ENCODE measurements at places on chromosomes 12 and 14.

DNA sequence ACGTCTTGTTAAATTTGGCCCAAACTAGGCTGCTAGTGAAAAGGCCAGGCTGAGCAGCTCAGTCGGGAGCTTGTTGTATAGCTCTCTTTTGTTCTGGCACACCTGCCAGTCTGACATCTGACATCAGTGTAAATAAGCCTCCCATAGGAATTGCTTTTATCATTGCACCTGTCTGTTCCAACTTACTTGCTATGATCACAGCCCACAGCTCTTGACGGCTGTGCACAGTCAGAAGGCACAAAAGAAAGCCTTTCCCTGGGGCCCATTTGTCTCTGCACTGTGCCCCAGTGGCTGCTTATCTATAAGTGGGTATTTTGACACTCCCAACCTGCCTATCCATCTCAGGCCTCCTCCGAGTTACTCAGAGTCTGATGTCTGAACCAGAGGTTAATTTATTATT, 324.5 kb downstream of the NUAK1 start:
- peak; percentile 99 for DNase-seq

- no peak for DNase-seq
Observed at GRCh38 chr14:104239861-104240301, 101.5 kb downstream of the KIF26A start.

DNA sequence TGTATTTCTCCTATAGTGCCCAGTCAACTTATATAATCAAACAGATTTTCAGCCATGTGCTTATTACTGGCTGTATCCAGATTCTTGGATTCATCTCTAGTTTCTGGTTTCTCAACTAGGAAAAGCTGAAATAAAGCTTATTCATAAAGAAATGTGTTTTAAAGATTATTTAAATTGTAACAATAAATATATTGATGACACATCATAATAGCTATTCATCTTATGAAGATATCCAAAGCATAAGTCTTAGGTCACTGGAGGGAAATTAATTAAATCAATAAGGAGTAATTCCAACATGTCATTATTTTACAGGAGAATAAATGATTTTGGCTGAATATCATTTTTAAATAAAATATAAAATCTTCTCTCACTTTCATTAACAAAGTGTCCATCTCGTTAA, 32.1 kb upstream of the KRR1 start:
- no peak for DNase-seq

- no peak for DNase-seq
Observed at GRCh38 chr12:2627835-2628191, 167.0 kb upstream of the FKBP4 start.

DNA sequence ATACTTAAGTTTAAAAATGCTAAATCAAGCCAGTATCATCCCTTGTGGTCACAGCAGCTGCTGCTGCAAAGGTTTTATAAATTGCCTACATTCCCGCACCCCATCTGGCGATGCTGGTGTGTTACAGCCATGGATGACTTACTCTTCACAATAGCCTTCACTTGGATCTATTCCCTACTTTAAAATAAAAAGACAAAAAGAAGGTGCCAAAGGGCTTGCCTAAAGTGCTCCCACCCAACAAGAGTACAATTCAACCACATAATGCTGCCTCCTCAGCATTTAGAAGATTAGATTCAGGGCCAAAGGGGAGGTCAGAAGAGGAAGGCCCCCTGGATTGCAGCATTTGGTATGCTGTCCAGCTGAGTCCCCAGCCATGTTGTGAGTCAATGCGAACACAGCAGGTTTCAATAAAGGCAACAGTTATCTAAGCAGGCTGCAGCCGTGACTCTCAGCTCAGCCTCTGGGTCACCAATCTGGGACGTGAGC, 176.1 kb downstream of the DAD1 start:
- no peak for DNase-seq

GRCh38 chr12:106954462-106955376, 988 bp upstream of the TMEM263 start:
- peak; percentile 48 for DNase-seq

DNA sequence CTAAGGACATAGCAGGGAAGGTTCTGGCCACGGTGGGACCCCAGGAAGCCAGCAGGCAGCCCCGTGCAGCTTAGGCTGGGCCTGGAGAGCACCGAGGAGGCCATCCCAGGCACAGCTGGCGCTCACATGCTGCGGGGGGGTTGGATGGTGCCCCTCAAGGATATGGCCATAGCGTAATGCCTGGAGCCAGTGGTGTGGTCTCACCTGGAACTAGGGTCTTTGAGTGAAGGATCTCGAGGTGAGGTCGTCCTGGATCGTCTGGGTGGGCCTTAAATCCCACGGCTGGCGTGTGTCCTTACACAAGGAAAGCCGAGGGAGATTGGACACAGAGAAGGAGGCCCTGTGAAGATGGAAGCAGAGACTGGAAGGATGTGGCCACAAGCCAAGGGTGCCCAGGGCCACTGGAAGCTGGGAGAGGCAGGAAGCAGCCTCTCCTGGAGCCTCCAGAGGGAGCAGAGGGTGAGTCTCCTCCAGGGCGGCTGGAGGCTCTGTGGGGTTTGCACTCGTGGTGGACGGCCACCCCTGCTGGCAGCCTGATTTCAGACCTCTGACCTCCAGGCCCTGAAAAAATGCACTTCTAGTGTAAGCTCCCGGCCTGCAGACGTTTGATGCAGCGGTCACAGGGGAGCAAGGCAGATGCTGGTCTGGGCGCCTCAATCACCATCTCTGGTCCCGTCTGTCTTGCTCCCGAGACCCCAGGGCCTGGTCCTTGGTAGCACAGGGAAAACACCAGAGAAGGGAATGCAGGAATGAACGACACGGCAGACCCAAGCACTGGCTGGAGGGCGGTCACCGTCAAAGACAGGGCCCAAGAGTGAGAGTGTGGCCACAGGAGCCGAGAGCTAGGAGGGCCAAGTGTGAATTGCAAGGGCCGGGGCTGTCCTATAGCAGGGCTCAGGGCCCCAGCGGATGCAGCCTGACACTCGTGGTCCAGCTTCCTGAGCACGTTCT, 218.6 kb downstream of the KIF26A start:
- DNase-seq, result no peak

DNA sequence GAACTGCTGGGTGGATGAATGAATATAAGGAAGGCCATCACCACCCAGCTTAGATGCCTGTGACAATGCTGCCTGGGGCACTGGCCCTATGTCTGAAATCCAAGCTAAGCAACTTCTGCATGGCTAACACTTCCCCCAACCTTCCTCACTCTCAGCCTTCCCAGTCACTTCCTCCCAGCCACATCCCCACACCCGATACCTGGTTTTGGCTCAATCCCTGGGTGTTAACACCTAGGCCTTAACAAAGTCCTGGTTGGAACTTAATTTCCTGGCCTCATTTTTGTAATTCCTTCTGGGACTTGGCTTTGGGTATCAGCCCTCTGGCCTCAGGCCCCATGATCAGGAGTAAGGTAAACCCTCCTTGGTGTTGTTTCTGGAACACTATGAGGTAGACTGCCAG, 110.0 kb downstream of the EFCAB11 start:
- no peak for DNase-seq

DNA sequence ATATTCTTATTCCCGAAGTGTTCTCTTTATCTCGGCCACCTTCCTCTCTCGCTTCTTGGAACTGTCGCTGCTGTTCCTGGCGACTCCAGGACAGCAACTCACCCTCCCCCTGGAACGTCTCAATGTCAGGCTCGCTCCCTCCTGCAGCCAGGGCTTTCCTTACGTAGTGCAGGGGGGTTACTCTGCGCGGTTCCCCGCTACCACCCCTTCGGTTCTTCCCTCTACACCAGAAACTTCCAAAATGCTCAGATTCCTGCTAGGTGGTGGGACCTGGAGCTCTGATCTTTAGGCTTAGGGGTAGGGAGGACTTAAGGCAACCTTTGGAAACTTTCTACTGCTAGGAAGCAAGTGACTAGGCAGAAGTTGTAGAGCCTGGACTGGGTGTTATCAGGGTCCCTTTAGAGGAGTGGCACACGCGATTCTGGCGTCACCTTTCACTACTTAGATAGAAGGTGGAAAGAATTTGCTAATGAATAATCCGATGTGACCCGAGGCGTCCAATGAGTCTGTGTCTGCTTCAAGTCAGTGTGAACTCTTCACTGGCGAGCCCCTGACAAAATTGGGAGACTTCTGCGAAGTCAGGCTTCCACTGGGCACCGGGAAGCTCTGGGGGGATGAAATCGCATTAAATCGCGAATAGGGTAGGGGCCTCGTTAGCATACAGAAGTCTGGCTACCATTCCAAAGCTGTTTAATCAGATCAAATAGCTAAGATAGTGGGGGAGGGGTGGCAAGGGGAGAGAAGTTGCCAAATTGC, 900 bp upstream of the DPF3 start:
- DNase-seq, result no peak

- DNase-seq, result no peak
Observed at GRCh38 chr14:73721101-73721821, 7.1 kb upstream of the PNMA1 start.

- DNase-seq, result peak; percentile 67
Observed at GRCh38 chr14:74362361-74362915, 14.2 kb downstream of the VRTN start.

- DNase-seq, result no peak
Observed at GRCh38 chr14:59208224-59208814, 19.9 kb downstream of the DAAM1 start.

DNA sequence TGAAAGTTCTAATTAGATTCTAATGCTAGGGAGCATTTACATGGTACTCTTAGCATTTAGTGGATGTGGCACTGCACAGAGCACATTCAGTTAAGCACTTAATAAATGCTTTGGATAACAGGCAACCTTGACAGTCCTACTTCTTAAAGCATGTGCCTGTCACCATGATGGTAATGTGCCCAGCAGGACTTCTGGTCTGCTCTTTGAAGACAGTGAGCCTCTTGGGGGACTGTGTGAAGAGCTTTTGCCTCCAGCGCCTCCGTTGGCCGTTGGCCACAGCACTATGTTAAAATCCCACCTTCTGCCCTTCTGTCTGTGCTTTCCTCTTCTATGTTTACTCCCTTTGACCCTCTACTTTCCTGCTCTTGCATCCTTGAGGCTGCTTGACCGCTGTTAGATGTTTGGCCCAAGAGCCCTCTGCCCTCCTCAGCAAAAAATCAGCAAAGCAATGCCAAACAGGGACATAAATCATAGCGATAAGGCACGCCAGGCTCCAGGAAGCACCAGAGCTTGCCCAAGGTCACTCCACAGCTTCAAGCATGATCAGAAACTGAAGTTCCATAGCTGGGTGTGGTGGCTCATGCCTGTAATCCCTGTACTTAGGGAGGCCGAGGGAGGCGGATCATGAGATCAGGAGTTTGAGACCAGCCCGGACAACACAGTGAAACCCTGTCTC, 8.3 kb downstream of the CDKL1 start:
- no peak for DNase-seq

GRCh38 chr12:101795013-101795412, 35.7 kb downstream of the GNPTAB start:
- no peak for DNase-seq

GRCh38 chr12:62649412-62650138, 182.9 kb downstream of the MON2 start:
- no peak for DNase-seq

- DNase-seq, result no peak
Observed at GRCh38 chr12:122148657-122149056, 25.4 kb downstream of the IL31 start.

GRCh38 chr12:48118284-48118871, 786 bp upstream of the PFKM start:
- DNase-seq, result peak; percentile 12

GRCh38 chr12:89528434-89528833, 2.6 kb upstream of the POC1B start:
- DNase-seq, result no peak

DNA sequence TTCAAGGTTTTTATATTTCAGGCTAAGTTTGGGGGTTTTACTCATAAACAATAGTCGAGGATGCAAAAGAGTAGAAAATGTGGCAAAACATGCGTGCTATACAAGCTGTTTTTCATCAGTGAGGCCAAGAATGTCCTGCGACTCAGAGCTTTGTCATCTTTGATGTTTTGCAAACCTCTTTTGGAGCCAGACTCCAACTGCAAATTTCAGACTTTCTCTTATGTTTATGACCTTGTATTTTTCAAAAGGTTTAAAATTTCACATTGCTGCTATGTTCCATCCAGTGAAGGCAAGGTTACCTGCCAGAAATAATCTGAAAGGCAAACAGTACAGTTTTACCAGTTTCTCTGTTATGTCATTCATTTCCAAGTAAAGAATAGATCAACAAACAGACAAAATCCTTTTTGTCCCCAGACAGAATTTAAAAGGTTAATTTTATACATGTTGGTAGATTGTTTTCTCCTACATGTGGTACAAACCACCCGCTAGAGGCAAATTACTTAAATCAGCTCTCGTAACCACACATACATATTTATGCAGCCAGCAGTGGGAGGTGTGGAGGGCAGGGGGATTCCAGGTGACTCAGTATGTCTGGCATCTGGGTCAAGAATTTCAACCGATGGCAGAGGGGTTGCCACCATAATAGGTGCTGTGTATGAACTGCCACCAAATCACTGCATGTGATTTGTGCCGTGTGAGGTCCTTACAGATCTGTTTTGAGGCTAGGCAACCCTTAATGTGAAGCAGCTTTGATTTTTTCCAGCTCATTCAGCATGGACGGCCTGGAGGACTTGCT, 119.8 kb upstream of the CPM start:
- DNase-seq, result no peak

GRCh38 chr12:22916815-22917214, 291.8 kb downstream of the ETNK1 start:
- DNase-seq, result no peak

- DNase-seq, result no peak
Observed at GRCh38 chr12:23039834-23040233, 414.9 kb downstream of the ETNK1 start.

DNA sequence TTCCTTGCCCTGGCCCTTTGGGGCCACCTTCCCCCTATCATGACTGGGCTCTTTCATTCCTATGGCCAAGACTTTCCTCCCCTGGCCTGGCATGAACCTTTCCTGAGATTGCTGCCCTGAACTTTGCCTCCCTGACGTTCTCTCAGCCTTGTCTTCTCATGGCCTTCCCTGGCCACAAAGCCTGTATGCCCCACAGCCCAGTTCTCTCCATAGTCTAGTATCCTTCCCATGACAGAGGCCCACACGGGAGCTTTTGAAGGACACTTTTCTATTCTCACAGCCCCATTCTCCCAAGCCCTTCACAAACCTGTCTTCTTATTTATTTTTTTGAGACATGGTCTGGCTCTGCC, 4.5 kb upstream of the RNU7-1 start:
- no peak for DNase-seq

DNA sequence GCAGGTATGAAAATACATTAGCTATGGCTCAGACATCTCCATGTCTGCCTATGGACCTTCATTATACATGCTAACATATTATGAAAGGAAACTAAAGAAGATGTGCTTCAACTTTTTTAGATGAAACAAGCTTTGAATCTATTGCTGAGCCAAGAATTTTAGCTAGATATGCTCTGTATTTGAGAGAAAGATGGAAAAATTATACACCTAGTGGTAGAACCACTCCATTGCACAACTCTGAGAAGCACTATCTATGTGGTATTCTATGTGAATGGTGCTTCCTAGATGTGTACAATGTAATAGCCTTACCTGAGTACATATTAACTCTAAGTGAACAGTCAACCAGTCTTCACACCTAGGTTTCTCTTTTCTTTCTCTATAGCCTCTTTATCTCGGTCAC, 17.3 kb downstream of the EPYC start:
- DNase-seq, result no peak

- no peak for DNase-seq
Observed at GRCh38 chr12:28876196-28876798, 272.8 kb upstream of the FAR2 start.
